ENCODE measurements at places on chromosomes 11 and 22.

DNA sequence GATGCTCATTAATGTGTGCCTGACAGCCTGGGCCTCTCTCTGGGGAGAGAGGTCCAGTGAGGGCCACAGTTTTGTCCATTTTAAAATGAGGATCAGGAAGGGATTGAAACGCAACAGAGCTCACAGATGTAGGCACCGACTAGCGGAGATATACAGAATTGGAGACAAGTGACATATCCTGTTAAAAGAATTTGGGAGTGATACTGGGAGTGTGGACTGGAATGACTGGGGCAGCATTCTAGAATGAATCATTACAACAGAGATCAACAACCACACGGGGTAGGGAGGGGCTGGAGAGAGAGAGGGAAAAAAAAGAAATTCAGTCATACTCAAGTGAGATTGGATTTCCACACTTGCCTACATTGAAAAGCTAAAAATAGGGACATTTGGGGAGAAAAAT, 2.5 kb upstream of the NCAM1 start:
- no peak for DNase-seq

GRCh38 chr11:65642014-65642671, 4.2 kb downstream of the SIPA1 start:
- no peak for DNase-seq

DNA sequence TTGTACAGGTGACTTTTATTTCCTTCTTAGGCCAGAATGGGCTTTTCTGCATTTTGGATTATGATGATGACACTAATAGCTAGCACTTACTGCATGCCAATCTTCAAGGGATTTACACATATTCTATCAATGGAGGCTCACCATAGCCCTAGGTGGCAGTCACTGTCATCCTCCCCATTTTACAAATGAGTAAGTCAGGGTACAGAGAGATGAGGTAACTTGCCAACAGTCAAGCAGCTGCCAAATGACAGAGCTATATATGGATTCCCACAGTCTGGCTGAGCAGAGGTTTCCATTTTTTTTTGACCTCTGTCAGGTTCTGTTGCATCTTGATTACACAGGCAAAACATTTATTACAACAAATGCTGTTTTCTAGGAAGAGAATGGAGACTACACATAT, 23.8 kb upstream of the C11orf96 start:
- no peak for DNase-seq

DNA sequence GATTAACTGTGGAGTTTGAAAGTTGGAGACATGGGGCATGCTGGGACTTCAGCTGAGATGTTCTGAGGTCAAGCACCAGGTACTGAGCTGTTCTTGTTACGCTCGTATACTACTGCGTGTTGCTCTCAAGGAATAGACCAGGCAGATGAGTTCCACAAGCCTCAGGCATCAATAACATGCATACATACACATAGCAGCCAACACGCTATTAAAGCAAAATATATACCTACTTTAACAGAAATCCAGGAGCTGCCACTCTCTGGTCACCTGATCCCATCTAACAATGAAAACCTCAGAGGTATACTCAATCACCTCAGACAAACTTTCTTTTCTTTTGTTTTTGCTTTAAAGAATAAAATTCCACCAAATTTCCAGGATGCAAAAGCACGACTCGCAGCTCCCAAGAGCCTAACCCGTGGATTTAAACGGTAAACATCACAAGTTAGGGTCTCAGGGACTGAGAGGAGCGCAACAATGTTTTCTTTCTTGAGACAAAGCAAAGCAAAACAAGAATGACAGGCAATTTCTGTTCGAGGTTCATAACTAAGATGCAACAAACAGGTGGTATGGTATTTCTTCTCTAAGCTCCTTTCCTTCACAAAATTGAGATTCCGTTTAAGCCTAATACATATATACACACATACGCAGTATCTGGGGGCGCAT, 16.5 kb downstream of the BLID start:
- DNase-seq, result no peak

- no peak for DNase-seq
These were observed 139.5 kb upstream of the CADM1 start for GRCh38 chr11:115643549-115644270.
